ENCODE measurements at places on chromosomes 7 and 10.

DNA sequence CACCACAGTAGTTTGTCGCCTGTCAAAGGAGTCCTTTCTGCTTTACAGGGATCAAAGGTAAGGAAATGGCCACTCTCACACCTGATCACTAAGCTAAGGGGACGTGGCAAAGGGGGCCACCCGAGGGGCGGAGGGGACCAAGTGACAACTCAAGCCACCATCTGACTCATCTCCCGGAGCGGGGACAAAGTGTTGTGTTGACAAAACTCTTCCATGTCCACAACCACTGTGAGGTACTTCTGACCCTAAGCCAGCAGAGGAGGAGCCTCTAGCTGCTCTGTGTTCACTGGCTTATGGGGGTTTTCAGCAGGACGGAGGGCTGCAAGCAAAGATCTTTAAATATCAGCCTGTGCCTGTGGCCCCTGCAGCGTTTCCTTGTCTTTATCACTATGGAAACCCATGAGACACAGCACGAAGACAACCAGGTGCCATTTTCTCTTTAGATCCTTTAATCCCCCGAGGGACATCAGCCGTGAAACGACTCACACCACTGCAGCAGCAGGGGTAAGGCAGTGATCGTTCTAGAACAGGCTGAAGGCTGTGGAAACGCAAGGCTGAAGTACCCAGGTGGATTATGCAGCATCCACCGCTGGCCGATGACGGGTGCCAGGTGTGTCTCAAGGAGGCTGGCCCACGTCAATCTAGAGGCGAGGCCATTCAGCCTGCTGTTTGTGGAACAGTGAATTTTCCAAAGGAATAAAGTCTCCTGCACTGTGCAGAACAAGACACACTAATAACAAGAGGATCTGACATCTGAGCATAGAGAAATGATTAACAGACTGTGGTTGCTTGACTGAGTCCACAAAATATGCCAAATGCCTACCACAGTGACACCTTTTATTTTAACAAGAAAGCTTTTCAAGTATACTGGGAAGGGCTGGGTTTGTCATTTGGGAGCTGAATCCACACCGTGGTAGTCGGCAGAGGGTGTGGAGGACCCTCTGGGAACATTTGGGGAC is 26.6 kb upstream of the DDC start:
- DNase-seq, result peak; percentile 55

GRCh38 chr10:104351061-104351702 is 2.5 kb upstream of the CFAP58 start:
- no peak for DNase-seq

DNA sequence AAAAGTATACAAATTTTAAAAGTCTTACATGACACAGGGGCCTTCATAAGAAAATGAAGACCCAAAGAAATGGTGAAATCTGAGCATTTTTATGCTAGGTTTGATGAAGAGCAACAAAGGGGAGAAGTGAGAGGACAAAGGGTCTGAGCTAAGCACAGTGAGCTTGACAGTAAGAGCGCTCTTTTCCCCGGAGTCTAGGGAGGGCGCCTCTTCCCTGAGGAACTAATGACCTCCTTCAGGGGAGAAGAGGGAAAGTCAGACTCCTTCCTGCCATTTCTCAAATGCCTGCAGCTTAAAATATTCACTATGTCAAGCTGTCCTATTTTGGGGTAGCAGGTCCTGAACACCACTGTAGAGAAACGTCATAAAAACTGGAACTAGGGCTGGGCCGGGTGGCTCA is 18.1 kb upstream of the PAXIP1 start:
- no peak for DNase-seq

DNA sequence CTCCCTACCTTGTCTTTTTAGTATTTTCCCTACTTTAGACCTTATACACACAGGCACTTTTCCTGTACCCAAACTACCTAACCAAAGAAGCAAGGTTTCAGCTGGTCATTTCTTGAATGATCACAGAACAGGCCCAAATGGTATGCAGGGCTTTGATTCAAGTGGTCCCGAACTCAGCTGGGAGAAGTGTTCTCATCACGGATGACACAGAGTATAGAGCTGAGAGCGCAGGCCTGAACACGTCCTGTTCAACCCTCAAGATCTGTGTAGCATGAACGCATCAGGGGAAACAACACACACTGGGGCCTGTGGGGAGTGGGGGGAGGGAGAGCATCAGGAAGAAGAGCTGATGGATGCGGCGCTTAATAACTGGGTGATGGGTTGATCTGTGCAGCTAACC is 318.2 kb downstream of the SFMBT2 start:
- no peak for DNase-seq

DNA sequence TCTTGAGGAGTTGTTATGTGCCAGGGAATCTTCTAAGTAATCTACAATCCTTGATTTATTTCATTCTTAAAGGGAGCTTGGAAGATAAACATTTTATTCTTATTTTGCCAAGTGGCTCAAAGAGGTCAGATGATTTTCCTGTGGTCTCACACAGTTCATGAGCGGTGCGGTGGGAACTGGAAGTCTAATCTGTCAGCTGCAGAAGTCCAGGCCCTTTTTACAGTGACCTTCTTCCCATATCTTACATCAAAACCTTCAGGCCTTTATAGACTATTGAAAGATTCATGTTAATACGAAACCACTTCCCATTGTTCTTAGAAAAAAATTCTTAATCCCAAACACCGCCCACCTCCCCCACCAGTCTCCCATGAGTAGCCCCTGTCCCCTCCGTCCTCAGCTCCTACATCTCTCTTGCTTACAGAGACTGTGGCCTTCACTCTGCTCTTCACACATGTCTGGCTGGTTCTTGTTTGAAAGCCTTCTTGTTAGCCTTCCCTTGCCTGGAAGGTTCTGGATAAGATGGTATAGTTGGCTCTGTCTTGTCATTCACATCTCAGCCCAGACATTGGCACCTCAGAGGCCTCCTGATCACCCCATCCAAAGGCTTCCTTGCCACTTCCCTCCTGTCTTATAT is 61.5 kb downstream of the ITGA8 start:
- DNase-seq, result no peak

GRCh38 chr7:155984028-155984580 is 171.8 kb upstream of the SHH start:
- DNase-seq, result no peak

DNA sequence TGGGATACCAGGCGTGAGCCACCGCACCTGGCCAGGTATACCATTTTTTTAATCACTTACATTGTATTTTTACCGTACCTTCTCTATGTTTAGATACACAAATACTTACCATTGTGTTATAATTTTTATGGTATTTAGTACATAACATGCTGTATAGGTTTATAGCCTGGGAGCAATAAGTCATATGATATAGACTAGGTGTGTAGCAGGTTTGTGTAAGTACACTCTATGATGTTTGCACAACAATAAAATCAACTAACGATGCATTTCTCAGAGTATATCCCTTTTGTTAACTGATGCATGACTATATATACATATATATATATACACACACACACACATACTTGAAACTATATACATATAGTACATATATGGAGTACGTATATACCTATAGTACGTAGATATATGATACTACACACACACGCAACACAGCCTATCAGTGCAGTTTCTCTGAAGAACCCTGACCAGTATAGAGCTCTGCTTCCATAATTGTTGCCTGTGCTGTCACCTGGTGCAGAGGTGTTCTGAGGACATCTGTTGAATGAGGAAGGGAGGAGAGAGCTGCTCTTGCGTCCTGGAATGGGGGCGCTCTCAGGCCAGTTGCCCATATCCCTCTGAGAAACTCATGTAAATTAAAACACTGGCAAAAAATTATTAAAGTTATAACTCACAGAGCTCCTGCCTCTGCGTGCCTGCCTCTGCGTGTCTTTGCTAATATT is 315.3 kb downstream of the FGFR2 start:
- no peak for DNase-seq
